ENCODE measurements at places on chromosomes 5 and 9. TPM values are rescaled to one million over a fixed set of nuclear protein-coding genes. Genes with fewer than 3 reads are reported as not detected.

Gene GBGT1
- total RNA-seq, result not detected

DNA sequence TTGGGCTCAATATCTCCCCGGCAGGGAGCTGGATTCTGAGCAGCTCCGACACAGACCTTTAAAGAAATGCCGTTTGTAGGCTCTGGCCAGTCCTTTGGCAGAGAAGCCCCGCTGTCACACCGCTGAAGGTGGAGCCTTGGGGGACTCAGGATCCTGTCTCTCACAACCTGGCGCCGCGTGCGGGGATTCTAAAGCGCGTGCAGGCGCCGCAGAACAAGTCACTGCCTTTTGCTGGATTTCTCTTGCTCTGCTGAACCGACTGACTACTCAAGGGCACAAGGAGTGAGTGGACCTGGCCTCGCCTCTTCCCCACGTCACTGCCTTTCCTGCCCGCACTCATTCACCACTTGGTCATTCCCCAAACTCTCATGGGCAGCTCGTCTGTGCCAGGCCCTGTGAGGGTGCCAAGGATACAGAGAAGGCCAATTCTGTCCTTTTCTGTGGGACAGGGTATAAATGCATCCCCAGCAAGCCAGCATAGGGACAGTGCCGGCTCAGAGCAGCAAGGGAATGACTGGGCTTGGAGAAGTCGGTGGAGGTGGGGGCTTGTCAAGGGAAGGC lies 69.3 kb downstream of the CRB2 start:
- no peaks in the 10 kb centered on the region for H3K27me3 ChIP-seq
- no peak for DNase-seq
- H3K4me1 ChIP-seq, result no peaks in the 10 kb centered on the region
- no peaks in the 10 kb centered on the region for H3K36me3 ChIP-seq
- H3K27ac ChIP-seq, result no peak overlapping the region

Gene BBLN
- total RNA-seq, result 158 TPM

DNA sequence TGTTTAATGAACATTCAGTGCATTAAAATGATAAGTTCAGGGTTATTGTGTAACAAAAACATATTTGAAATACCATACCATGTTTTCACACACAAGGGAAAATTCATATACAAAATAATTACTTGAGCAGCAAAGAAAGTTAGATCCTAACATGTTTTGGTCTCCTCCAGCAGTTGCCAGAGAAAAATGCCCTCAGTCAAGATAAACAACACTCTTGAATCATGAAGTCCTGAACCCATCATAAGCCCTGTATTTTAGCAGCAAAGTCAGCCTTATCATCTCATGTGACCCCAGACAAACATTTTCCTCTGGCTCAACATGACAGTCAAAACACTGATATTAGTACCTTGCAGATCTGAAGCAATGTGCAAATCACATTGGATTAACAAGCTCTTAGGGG lies 1541.1 kb upstream of the WWC1 start:
- DNase-seq, result no peak
- no peaks in the 10 kb centered on the region for H3K4me1 ChIP-seq
- no peak overlapping the region for H3K27ac ChIP-seq
- H3K4me3 ChIP-seq, result no peak overlapping the region
- H3K27me3 ChIP-seq, result no peaks in the 10 kb centered on the region

- H3K27me3 ChIP-seq, result no peaks in the 10 kb centered on the region
- peak overlapping the region; percentile 88 for H3K27ac ChIP-seq
- H3K4me1 ChIP-seq, result peaks cover 69% of the 10 kb centered on the region
- H3K4me3 ChIP-seq, result peak overlapping the region; percentile 1
- no peak for DNase-seq
These were observed 83.8 kb downstream of the ADRB2 start for GRCh38 chr5:148910216-148910615.

- H3K4me1 ChIP-seq, result no peaks in the 10 kb centered on the region
- no peaks in the 10 kb centered on the region for H3K27me3 ChIP-seq
- DNase-seq, result peak; percentile 8
These were observed 207.2 kb downstream of the ENC1 start for GRCh38 chr5:74433255-74433895.

DNA sequence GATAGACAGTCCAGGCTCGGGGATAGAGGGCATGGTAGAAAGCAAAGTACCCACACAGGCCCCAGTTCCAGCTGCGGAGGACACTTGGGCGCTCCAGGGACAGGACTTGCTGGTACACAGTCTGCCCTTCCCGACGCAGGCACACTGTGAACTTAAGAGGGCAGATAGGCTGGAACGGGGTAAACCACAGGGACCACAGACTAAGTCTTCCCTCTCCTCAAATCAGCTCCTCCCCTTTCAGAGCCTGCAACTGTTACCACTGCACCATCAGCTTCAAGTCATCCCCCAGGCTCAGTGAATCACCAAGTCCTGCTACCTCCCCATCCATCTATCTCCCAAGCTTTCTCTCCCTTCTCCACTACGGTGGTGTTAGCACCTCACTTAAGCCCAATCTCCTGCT lies 7.3 kb downstream of the GBA2 start:
- no peaks in the 10 kb centered on the region for H3K27me3 ChIP-seq
- H3K4me3 ChIP-seq, result no peak overlapping the region
- H3K36me3 ChIP-seq, result peaks cover 55% of the 10 kb centered on the region
- DNase-seq, result no peak
- peaks cover 6% of the 10 kb centered on the region for H3K4me1 ChIP-seq
- H3K27ac ChIP-seq, result no peak overlapping the region

Gene MEGF9
- total RNA-seq, result 2.6 TPM
